ENCODE measurements at places on chromosomes 2 and 18.

DNA sequence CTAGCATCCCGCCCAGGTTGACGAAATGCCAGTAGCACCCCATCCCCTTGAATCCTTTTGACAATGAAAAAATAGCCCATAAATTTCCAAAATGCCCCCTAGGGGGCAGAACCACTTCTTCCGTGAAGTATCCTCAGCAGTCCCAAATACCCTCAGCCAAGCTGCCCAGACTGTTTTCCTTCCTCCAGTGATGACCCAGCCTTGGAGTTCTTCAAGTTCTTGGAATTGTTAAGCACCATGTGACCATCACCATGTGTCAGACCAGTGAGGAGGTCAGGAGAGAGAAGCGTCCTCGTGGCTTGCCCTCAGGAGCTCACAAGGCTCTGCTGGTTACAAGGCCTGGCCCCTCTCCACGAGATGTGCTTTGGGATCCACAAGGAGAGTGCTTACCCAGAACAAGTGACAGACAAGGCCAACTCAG is 1.4 kb upstream of the SLC23A3 start:
- DNase-seq = no peak

- no peak for DNase-seq
Observed at GRCh38 chr2:156666130-156666785, 230.1 kb downstream of the GPD2 start.

- DNase-seq = no peak
Observed at GRCh38 chr2:132645722-132646539, 24.1 kb downstream of the LYPD1 start.

GRCh38 chr2:224122542-224122941 is 83.5 kb upstream of the SERPINE2 start:
- no peak for DNase-seq

DNA sequence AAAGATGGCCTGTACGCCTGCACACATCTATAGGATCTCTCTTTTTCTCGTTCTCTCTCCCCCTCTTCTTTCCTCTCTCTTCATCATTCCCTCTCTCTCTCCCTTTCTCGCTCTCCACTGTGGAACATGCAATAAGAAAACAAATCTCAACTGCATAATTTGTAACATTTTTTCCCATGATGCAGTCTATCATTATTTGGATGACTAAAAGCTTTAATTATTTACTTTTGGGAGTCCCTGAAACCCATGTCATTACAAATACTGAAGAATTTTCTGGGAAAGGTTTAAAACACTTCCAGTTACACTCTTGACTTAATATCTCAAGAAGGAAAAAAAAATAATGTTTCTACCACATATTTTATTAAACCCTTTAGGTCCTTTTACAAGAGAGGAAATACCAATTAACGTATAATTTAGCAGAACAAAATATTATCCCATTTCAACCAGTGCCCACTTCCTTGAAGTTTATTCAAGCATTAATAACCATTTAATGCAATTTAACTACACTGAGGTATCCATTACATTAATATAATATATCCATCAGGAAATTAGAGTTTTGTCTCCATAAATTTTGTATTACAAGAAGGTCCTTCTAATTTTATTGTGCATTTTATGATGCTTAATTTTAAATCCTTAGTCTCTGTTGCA is 1615.2 kb upstream of the ACVR2A start:
- DNase-seq = no peak

- no peak for DNase-seq
Observed at GRCh38 chr2:159118859-159119500, 150.5 kb downstream of the TANC1 start.

DNA sequence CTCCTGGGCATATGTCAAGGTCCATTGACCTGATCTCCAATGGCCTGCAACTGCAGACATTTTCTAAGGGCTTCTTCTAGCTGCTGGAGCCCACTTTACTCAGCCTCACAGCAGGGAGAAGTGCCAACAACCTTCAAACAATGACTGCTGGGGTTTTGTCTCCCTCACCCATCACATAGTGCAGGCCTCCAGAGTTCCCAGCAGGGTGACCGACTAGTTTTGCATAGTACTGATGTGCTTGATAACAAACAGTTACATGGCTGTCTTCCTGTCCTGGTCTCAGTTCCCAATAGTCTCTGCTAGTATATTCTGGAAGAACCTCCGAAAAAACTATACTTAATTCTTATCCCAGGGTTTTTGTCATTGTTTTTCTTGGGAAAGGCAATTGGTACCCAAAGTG is 10.4 kb upstream of the NETO1 start:
- no peak for DNase-seq

- DNase-seq = no peak
Observed at GRCh38 chr2:176234156-176234555, 35.1 kb upstream of the MTX2 start.

DNA sequence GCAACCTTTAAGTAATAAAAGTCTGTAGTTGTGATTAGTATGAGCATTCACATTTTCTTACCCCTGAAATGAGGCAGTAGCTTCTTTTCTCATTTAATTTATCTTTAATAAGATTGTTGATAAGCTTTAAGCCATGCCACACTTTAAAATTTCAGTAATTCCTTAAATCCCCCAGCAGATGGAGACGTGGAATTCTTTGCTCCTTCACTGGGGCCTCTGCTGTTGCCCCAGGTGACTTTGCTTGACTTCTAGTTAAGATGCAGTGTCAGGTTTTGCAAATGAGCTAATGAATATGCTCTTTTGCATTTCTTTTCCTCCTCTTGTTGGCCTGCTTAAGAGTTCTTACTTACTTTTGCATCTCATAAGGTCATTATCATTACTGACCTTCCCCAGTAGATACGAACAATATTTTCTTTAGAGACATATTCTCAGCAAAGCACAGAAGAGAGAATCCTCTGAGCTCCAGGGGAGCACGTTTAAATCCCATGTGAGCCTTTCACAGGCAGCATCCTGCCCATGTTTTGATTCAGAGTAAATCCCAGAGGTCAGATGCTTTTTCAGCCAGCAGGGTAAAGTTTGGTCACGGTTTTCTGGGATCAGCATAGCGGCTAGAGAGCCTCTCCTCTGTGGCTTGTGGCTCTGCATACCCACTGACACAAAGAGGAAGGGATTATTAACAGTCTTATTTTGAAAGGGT is 222.9 kb downstream of the PTPRM start:
- no peak for DNase-seq

Measured in stimulated activated CD4-positive, alpha-beta T cell treated with anti-CD3 and anti-CD28 coated beads, Interleukin-1b, Interleukin-23, amount 100 ng/mL, for 1 hour (primary cell).